ENCODE measurements at places on chromosomes 11 and 22. TPM values are rescaled to one million over a fixed set of nuclear protein-coding genes. Genes with fewer than 3 reads are reported as not detected.

DNA sequence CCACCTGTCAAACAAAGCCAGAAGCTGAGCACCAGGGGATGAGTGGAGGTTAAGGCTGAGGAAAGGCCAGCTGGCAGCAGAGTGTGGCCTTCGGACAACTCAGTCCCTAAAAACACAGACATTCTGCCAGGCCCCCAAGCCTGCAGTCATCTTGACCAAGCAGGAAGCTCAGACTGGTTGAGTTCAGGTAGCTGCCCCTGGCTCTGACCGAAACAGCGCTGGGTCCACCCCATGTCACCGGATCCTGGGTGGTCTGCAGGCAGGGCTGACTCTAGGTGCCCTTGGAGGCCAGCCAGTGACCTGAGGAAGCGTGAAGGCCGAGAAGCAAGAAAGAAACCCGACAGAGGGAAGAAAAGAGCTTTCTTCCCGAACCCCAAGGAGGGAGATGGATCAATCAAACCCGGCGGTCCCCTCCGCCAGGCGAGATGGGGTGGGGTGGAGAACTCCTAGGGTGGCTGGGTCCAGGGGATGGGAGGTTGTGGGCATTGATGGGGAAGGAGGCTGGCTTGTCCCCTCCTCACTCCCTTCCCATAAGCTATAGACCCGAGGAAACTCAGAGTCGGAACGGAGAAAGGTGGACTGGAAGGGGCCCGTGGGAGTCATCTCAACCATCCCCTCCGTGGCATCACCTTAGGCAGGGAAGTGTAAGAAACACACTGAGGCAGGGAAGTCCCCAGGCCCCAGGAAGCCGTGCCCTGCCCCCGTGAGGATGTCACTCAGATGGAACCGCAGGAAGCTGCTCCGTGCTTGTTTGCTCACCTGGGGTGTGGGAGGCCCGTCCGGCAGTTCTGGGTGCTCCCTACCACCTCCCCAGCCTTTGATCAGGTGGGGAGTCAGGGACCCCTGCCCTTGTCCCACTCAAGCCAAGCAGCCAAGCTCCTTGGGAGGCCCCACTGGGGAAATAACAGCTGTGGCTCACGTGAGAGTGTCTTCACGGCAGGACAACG is 11.7 kb downstream of the CXCR5 start:
- no peak for DNase-seq

DNA sequence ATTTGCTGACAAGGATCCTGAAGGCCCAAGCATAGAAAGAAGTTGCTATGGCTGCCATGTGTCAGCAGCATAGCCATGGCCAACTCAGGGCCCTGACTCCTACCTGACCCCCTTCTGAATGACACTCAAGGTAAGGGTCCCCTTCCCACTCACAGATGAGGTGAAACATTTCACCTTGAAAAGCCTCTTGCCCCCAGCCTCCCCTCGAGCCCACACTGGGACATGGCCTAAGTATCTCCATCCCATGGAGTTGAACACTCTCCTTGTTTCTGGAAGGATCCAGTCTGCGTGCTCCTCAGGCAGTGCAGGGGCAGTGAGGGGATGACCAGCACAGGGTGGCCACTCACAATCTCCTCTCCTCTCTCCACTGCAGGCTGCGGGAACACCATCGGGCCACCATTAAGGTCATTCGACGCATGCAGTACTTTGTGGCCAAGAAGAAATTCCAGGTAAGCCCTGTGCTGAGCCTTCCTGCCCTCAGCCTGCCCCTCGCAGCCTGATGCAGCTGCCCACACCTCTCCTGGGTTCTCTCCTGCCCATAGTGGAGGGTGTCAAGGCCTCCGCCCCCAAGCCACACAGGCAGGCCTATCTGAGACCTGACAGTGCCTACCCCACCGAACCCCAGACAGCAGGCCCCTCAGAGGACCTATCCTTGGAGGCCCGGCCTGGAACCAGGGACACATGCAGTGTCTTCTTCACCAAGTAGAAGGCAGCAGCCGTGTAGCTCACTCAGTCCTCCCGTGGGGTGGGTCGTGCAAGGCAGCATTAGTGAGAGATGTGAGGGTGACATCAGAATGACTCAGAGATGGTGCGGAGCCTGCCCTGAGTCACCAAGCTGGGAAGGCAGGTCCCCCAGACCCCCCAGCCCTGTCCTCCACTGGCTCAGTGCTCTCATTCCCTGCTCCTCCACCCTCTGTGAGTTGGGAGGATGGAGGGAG is 68.9 kb upstream of the KCNQ1OT1 start:
- DNase-seq: peak; percentile 65

Gene ANKK1
- 5.6 TPM for total RNA-seq

DNA sequence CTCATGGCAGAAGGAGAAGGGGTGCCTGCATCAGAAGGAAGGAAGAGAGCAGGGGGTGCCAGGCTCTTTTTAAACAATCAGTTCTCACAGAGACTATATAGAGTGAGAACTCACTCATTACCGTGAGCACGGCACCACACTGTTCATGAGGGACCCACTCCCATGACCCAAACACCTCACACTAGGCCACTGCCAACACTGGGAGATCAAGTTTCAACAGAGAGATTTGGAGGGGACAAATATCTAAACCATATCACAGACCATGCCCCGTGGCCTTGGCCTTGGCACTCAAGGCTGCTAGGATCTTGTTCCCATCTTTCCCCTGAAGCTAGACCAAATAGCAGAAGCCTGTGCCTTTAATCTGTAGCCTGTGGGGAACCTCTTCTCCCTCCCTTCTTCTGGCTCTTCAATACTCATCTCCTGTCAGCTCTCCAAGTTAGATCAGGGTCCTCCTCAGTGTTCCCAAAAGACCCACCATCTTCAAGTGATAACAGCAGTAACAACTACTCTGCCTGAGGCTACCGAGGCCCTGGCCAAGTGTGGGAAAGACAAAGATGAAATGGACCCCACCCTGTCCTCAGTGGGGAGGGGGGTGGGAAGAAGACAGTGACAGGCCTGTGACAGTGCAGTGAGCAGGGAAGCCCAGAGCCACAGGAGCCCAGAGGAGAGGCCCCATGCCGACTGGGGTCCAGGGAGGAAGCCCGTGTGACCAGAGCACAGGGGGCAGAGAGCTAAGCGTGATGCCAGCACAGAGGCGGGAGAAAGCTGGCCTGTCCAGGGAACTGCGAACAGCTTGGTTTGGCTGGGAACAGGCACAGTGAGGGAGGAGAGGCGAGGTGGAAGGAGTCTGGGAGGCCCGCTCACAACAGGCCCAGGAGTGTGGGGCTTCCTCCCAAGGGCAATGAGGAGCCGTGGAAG is 72.6 kb downstream of the MYO7A start:
- peak; percentile 65 for DNase-seq

Gene VSIG10L2
- 8.7 TPM for total RNA-seq

GRCh38 chr22:46033256-46034200 is 56.6 kb upstream of the WNT7B start:
- DNase-seq: peak; percentile 48

GRCh38 chr11:117098269-117099232 is at the start of gene SIK3:
TSS of gene SIK3 (minus strand) at chr11:117098428. CDS start at chr11:117098415, 13 bp downstream.
- peak; percentile 96 for DNase-seq

DNA sequence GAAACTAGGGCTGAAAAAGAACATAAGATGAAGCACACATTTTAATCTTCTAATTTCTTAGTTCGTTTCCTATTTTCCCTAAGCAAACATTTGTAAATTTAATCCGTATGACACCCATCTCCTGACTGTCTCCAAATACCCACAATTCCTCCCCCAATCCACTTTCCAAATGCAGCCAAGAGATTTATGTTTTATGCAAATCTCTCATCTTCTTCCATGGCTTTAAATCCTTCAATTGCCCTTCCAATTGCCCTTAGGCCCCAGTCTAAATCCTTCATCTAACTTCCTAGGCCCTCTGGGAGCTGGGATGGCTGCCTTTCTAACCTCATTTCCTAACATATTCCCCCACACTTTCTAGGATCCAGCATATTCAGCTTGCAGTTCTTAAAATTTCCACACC is 18.0 kb upstream of the POU2AF1 start:
- no peak for DNase-seq

Gene PLA2G3
- 7.3 TPM for total RNA-seq

DNA sequence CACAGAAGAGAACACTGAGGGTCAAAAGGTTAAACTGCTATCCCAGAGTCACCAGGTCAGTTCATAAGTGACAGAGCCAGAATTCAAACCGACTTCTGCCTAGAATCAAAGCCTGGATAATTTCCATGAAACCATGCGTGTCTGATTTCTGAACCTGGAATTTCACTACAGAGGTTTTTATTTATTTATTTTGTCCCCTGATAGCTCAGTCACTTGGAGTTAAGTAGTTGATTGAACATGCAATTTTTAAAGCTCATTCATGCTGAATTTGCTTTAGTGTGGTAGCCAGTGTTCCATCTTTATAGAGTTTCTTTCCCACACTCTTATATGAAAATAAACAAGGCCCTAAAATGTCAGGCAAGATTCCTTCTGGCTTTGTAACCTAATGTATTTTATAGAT is 93.2 kb downstream of the NAV2 start:
- no peak for DNase-seq

Gene GGTLC3
- total RNA-seq: not detected

Gene OR4A16
- total RNA-seq: not detected
